NCI-H2081 treated with DMSO at 0.1 percent for 48 hours (cell line): ENCODE measurements at places on chromosomes 2 and 18.
A peak's percentile ranks its signal among the peaks of the same experiment; 100 is the strongest.

GRCh38 chr2:122414902-122415301 is 659.5 kb downstream of the TSN start:
- no peak for DNase-seq

DNA sequence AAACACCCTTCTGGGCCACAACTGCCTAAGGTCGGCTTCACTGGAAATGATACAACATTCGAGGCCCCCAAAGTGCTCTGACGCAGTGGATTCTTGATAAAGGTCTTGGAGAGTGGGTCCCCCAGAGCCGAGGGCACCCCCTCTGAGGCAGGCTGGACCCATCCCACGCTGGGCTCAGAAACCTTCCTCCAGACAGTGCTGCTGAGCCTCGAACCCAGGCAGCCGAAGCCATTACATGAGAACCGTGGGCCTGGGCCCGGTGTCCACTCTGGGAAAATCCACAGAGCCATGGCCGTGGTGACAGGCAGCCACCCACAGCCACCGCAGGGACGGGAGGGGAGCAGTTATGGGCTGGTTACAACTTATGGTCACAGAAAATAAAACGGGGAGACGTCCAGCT is 81.4 kb upstream of the ID2 start:
- no peak for DNase-seq

DNA sequence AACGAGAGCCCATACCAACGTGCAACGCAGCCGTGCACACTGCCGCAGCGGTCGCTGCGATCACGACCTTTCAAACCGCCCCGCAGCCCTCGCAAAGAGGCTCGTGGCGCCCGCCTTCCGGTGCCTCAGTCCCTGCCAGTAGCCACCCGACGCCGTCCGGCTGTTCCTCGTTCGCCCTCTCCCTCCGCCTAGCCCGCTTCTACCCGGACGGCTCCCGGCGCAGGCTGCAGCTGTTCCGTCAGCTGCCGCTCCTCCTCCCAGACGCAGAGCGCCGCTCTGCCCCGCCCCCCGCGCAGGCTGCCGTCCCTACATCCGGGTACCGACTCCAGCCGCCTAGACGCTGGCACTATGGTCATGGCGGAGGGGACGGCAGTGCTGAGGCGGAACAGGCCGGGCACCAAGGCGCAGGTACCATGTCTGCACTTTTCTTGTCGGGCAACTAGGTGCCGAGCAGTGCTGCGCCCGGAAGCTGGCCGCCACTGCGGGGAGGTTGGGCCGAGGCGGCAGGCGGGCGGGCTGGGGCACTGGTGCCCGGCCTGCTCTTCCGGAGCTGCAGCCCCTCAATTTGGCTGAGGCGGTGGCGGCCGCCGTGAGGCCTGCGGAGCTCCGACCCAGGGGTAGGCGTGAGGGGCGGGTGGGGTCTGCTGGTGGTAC is at the start of gene MOB4:
TSS of gene MOB4 (plus strand) at position 328 of the 654 bp plus-strand sequence. CDS start at position 349, 21 bp downstream.
- peak; percentile 47 for DNase-seq

- no peak for DNase-seq
These were observed 695.8 kb downstream of the RNF144A start for GRCh38 chr2:7612969-7613368.

- no peak for DNase-seq
These were observed 118.0 kb upstream of the STPG4 start for GRCh38 chr2:47272905-47273758.

GRCh38 chr2:28678944-28679343 is 72.7 kb upstream of the PPP1CB start:
- DNase-seq: no peak
